ENCODE measurements at places on chromosomes 5 and 9.
A peak's percentile ranks its signal among the peaks of the same experiment; 100 is the strongest.

DNA sequence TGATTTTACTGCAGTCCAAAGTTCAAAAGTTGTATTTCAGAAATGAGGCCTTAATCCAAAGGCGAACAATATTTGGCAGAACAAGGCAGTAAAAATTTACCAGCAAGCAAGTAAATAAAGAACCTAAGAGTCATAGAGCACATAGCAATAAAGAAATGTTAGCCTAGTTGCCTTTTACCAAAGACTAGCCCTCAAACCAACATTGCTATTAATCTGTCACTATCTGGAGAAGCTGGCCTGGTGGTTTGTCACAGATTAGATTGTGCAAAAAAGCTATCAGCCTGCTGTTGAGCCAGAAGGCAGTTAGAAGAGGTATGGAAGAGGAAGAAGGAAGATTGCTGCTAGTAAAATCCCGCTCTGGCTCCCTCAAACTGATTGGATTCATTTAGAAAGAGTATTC, 304.7 kb upstream of the KLF4 start:
- DNase-seq = no peak

- no peak for DNase-seq
Observed at GRCh38 chr5:134445856-134446818, 34.5 kb upstream of the CDKN2AIPNL start.

DNA sequence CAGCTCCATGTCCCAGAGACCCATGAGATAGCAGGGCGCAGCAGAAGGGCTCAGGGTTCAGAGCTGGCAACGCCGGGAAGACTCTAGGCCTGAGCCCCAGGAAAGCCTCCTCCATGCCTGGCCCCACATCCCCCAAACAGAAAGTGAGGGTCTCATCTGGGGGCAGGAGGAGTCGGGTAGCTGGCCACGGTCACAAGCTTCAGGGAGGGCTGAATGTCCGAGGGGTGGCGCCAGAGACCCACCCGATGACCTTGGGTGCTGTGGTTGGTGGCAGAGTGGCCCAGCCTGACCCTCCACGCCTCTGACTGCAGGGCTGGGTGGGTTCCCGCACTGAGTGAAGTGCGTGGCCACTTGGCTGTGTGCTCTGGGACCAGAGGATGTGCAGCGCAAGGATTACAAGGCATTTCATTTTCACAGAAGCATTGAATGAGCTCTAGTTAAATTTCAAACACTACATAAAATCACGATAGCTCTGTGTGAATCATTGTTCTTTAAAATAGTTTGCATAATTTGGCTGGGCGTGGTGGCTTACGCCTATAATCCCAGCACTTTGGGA, 3.0 kb downstream of the C8G start:
- DNase-seq = peak; percentile 18

DNA sequence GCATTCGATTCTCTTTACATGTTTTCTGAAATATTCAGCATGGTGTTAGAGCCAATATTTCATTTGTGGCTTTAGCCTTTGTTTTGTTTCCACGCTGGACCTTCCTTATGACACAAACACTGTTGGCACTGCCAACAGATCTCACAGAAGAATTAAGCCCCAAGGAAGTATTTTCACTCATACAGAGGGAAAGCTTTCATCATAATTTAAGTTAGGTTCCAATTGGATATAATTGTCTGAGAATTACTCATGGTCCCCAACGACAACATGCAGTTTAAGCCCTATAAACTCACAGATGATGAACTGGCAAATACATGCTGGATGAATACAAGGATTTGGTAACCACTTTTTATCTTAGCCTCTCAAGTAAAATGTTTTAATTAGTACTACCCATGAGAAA, 259.5 kb downstream of the EBF1 start:
- no peak for DNase-seq

- no peak for DNase-seq
Observed at GRCh38 chr5:128974567-128974966, 9.3 kb downstream of the SLC27A6 start.

DNA sequence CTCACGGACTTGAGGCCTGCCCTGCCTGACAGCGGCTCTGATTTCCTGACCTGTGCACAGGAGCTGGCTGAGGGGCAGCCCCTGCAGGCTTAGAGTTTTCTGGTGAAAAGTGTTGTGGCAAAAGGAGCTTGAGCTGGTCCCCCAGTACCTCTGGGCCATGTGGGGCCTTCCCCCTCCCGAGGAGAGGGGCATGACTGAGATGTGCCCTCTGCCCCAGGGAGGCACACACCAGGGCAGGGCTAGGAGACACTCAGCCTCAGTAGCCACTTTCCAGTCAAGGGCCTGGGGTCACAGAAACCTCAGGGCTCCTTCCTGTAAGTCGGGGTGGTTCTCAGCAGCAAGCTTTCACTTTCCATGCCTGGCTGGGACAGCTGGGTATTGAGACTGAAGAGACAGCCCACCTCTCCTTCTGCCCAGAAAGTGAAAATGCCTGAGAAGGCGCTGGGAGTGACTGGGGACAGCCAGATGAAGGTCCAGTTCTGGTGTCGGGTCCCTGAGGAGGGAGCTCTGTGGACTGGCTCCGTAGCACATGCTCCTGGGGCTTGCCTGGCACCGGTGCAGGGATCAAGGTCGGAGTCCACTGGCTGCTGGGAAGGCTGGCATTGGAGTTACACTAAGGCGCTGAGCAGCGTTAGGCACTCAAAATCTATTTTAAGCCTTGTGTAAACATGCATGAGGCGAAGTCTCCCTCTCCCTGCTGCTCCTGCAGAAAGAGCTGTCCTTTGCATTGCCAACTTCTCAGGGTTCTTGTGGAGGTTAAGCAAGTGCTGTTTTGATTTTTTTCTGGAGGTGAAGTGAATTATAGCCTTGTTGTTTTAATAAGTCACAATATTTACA, 394.9 kb downstream of the GADD45G start:
- DNase-seq = peak; percentile 80

DNA sequence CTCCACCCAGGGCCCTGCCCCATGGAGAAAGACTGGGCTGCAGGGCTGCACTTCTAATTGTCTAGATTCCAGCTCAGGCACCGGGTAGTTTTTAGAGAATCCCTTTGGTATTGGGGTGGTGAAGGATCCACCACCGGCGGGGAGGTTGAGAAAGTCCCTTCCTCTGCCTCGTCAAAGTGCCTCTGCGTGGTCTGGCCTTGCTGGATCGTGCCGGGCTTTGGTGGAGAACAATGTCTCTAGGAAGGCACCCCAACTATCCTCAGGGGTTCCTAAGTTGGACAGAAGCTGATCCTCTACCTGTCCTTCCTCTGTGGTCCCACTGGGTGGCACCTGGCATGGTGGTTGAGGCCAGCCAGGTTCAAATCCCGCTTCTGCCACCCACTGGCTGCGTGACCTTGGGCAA, 7.3 kb upstream of the AMBP start:
- DNase-seq = no peak

DNA sequence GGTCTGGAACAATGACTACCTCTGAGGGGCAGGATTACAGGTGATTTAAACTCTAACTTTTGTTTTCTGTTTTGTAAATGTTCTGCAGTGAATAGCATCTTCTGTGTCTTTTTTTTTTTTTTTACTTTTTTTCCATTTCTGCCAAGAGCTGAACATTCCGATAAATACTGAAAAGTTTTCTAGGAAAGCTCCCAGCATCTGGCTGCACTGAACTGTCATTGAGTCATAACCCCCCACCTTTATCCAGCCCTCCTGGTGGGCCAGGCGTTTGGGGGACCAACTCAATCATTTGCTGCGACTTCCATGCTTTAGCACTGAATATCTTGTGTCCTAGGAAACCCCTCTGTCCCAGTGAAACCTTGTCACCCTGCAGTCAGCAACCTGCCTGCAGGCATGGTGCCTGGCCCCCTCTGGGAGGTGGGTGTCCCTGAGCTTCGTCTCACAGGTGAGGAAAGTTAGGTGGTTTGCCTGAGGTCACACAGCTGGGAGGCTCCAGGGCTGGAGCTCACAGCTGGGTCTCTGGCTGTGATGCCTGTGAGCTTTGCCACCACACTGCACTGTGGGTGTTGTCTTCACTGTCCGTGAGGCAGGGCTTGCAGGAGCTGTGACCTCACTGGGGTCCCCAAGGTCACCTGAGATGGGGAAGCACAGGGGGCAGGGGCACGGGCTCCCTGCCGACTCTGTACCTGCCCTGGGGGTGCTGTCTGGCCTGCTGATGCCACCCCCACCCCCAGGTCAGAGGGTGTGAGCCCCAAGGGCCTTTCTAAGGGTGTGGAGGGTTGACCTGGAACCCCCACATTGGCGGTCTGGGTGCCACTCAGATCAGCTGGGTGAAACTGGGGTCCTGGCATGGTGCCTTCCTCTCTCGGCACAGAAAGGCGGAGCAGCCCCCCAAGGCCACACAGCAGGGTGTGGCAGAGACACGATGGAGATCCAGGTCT, 14.1 kb downstream of the PLPP7 start:
- DNase-seq = no peak

DNA sequence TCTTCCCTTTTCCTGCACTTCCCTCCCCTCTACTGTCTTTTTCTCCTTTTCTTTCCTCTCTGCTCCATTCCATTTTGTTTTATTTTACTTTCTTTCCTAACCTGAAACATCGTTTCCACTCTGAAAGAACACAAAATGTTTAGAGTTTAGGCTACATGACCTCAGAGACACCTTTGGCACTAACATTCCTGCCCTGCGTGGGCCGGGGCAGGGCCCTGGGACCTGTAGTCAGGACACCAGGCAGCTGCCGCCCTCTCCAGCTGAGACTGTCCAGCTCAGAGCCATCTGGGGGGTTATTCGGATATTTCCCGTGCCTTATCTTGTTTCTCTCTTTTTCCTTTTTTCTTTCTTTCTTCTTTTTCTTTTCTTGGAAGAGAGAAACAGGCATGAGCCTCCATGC, 58.3 kb upstream of the ERCC6L2 start:
- DNase-seq = no peak

GRCh38 chr9:88922091-88922490, 69.2 kb upstream of the S1PR3 start:
- peak; percentile 78 for DNase-seq

DNA sequence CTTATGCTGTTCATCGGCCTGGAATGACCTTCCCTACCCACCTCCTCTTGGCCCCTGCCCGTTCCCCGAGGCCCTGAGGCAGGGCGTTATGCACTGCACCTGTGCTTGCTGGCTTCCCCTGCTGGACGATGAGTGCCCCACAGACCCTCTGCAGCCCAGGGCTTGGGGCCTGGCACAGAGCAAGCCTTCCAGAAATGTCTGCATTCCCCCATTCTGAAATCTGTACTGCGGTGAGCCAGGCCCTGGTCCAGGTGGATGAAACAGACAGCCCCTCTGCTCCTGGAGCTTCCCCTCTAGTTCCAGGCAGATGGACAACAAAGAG, 35.0 kb downstream of the UNC5A start:
- DNase-seq = no peak

DNA sequence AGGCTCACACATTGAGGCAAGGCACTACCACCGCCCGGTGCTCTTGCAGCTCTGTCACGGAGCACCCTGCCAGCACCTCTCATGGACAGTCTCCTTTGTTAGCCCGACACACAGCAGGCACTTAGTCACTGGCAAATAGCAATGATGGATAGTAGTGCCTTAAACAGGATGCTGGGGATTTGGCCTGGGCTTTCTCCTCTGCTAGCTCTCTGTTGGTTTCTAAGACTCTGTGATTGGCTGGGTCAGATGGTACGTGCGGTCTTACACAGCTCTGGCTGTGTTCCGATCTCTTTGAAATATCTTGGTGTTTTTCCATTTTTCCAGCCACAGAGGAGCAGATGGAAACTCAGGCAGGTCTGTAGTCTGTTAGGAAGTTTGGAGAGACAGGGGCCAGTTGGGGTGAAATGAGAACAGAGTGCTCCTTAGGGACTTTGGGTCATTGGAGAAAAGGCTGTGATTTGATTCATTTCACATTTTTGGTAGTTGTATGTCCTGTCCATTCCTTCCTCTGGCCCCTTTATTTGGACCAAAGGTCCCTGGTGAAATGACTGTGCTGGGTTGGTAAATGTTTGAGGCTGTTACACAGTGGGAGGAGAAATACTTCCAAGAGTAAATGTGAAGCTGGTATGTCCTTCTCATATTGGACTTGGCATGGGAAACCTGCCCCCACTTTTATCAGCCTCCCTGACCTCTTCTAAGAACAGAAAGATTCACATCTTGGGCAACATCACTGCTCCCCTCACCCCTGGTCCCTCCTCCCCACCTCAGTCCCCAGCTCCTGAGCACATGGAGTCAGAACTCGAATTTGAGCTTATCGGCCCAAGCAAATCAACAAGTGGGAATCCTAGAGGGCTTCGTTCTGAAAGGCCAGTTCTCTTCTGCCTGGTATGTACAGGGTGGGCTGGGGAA, 3.4 kb downstream of the SMIM3 start:
- no peak for DNase-seq

GRCh38 chr9:110623462-110624025, 44.0 kb upstream of the SVEP1 start:
- peak; percentile 38 for DNase-seq

DNA sequence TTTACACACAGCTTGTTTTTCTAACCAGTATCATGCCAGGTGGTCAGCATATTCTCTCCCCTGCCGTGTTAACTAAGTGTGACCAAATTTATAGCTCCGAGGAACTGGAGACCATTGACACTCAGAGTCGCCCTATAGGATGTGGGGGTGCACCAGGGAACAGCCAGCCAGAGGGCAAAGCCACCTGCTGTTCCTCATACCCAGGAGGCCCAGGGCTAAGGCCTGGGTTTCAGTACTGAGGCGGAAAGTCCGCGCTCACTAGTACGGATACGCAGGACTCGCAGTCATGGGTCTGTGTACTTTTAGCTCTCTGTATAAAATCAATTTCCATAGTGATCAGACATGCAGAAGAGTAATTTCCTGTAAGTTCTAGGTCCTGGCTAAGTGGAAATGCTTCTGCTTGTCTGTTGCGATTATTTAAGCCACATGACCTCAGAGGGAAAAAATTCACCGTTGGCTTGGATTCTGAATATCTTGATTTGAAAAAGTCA, 247.0 kb downstream of the AOPEP start:
- DNase-seq = no peak

DNA sequence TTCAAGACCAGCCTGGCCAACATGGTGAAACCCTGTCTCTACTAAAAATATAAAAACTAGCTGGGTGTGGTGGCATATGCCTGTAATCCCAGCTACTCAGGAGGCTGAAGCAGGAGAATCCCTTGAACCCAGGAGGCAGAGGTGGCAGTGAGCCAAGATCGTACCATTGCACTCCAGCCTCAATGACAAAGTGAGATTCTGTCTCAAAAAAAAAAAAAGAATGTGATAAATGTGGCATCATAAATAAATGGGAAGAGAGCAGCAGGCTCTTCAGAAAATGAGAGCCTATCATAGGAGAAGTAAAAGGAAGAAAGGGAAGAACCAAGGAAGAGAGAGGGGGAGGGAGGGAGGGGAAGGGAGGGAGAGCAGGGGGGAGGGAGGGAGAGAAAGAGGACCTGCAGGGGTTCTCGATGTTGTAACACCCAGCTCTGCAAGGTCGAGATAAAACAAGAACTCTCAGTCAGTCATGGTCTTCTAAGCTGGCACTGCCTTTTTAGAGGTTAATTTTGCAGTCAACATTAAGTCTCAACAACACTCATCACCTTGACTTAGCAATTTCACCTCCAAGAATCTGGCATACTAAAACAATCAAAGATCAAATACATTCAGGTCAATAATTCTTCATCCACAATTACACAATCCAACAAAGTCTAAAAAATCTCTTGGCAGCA, 68.7 kb upstream of the SIMC1 start:
- DNase-seq = no peak

GRCh38 chr5:120375248-120375647, 88.9 kb upstream of the PRR16 start:
- no peak for DNase-seq
